Fibroblast of lung (primary cell): ENCODE measurements at places on chromosomes 2 and 18. TPM values are rescaled to one million over a fixed set of nuclear protein-coding genes. Genes with fewer than 3 reads are reported as not detected.

The FAM110C gene
- total RNA-seq, result 0.26 TPM in 1 of 2 replicates, not detected in the other

The CDCA7 gene
- total RNA-seq, result 1.3 and 1.5 TPM in 2 replicates

The UGT1A5 gene
- total RNA-seq, result not detected in 2 replicates

The REG3A gene
- total RNA-seq, result not detected in 2 replicates

The LGALSL gene
- 2.8 and 3.1 TPM in 2 replicates for total RNA-seq

The VRK2 gene
- 15.2 and 24.3 TPM in 2 replicates for total RNA-seq

The STK17B gene
- 17.2 and 43.1 TPM in 2 replicates for total RNA-seq

The SERPINB7 gene
- total RNA-seq, result 1.0 and 3.0 TPM in 2 replicates

The ABHD1 gene
- 0.17 and 0.26 TPM in 2 replicates for total RNA-seq

The INO80B gene
- 13.0 and 14.9 TPM in 2 replicates for total RNA-seq

The MAP4K4 gene
- 164 and 210 TPM in 2 replicates for total RNA-seq

The SLC5A7 gene
- total RNA-seq, result not detected in 2 replicates

The VIT gene
- total RNA-seq, result 0.17 and 0.77 TPM in 2 replicates

The IL36G gene
- total RNA-seq, result not detected in 2 replicates

The SLC30A3 gene
- under 0.01 TPM in 1 of 2 replicates, not detected in the other for total RNA-seq

The TFPI gene
- total RNA-seq, result 111 and 117 TPM in 2 replicates

The SP100 gene
- total RNA-seq, result 93.0 and 120 TPM in 2 replicates

The RIT2 gene
- total RNA-seq, result not detected in 2 replicates

The KATNAL2 gene
- 3.8 and 4.6 TPM in 2 replicates for total RNA-seq

The LRRC30 gene
- total RNA-seq, result not detected in 2 replicates

The SLC4A3 gene
- 1.3 and 1.5 TPM in 2 replicates for total RNA-seq

The LRATD1 gene
- 0.51 and 0.99 TPM in 2 replicates for total RNA-seq

The IHH gene
- total RNA-seq, result not detected in 2 replicates

The CIB4 gene
- total RNA-seq, result not detected in 2 replicates

The SOS1 gene
- total RNA-seq, result 15.9 and 27.6 TPM in 2 replicates

The GAL3ST2 gene
- 0.17 TPM in 1 of 2 replicates, not detected in the other for total RNA-seq

The LRP2 gene
- total RNA-seq, result under 0.01 TPM in 2 replicates

The RAD51AP2 gene
- total RNA-seq, result under 0.01 and 0.17 TPM in 2 replicates

The POU3F3 gene
- not detected in 2 replicates for total RNA-seq

The GKN2 gene
- total RNA-seq, result not detected in 2 replicates

The XIRP2 gene
- total RNA-seq, result 0.51 and 2.0 TPM in 2 replicates

The SS18 gene
- 71.9 and 90.8 TPM in 2 replicates for total RNA-seq

The MAP3K20 gene
- total RNA-seq, result 120 and 138 TPM in 2 replicates

The COL4A4 gene
- total RNA-seq, result 0.17 and 0.51 TPM in 2 replicates

The SPATA3 gene
- total RNA-seq, result not detected in 2 replicates

The SLC19A3 gene
- 0.17 and 1.0 TPM in 2 replicates for total RNA-seq
